Activated naive CD4-positive, alpha-beta T cell treated with anti-CD3 and anti-CD28 coated beads, Interleukin-2, amount 50 U/mL, for 16 hours (primary cell): ENCODE measurements at places on chromosomes 5 and 9.

DNA sequence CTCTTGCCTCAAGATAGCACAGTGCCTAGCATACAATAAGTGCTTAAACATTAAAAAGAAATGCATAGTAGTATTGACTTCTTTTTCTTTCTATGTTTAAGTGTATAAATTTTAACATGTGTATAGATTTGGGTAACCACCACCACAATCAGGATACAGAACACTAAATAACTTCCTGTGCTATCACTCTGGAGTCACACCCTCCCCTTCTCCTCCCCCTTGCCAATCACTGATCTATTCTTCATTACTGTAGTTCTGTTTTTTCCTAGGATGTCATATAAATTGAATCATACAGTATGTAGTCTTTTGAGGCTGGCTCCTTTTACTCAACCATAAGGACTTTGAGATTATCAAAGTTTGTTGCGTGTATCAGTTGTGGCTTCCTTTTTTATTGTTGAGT is 68.5 kb downstream of the OSTF1 start:
- no peak for DNase-seq

DNA sequence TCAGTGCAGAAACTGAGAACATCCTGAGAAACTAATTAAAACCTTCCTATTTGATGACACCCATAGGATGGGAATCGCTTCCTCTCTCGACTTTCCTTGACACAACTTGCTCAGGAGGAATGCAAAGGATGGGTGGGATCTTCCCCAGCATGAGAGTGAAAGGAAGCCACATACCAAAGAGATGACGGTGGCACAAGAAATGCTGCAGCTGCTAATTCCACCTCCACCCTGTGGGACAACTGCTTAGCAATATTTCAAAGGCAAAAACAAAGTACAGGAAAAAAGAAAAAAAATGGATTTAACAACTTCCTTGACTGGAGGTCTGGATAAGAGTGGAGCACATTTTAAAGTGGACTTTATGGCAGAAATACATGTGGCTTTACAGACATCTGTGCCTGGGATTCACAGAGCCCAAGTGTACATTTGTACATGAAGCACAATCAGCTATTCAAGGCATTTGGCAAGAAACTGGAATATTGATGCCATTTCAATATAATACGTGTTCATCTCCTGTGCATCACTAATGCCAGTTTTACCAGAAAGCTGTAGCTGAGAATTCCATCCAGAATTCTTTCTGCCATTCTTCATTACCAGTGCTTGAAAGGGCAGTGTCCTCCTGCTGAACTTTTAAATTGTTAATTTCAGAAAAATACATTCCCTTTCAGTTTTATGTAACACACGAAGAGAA is 359.2 kb upstream of the ACTBL2 start:
- no peak for DNase-seq

DNA sequence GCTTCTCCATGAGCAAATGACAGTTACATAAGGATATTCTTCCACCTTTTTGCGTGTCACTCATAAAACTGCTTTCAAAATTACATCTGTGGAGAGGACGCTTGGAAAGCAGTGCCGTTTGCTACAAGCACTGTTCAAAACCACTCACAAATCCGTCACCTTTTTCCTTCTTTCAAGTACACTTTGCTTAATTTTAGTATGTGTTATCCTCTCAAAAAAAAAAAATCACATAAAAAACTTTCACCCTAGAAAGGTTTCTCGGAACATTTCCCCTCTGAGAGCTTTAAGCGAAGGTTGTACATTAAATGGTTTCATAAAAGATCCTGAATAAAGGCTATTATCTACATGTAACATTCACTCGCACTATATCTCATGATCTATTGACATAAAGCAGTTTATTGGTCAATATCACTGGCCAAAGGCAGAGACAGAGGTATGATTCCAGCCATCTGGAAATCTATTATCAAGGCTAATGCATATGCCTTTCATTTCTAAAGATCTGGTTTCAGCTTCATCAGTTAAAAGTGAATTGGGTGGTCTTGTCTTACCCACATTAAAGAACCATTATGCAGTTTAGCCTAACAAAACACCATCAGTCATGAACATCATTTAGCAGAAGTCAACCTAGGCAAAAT is 163.6 kb downstream of the ENC1 start:
- DNase-seq, result no peak

GRCh38 chr9:98215271-98215670 is 22.8 kb upstream of the CORO2A start:
- DNase-seq, result no peak

DNA sequence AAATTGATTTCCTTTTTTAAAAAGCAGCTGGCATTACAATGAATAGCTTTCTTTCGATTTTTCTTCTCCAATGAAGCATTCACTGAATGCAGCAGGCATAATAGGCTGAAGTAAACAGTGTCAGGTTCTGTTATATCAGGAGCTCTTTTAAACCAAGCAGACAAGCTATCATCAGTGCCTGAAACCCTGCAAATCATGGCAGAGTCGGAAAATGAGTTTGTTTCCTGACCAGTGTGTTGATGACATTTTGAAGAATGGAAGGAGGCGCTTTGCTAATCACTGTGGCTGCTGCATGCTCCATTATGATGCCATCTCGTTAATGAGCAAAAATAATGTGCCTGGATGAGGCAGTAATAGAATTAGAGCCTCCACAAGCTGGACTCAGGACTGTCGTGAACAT is 284.5 kb downstream of the ZNF608 start:
- DNase-seq, result no peak

DNA sequence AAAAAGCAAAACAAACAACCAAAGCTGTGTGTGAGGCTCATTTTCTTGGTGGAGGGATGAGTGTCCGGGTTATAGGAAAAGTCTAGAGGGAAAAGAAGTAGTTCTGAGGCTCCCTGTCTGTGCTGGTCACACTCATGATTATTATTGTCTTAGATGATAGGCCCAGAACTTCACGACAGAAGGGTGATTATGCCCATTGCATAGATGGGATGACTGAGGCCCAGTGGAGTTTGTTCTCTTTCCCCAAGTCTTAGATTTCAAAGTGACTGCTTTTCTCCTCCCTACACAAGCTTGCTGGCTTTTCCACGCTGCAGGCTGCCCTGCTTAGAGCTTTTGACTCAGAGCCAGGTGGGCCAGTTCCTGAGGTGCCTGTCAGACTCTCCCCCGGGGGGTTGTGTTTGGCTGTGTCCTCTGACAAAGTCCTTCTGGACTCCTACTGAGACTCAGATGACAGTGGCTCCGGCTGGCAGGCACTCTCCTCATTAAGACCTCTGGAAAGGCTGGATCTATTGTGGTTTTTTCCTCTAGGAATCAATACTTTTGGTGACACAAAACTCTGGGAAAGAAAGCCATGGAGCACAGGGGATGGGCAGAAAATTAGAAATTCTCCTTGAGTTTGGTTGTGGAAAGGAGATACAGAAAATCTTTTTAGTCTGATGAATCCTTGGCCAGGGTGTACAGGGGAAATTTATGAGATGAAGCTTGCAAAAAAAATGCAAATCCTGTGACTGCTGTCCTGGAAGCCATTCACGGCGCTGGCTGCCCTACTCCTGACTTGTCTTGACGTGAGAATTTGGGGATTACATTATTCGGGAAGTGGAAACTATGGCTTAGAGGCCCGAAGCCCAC is 120.9 kb downstream of the NSG2 start:
- DNase-seq, result no peak

GRCh38 chr5:174729075-174729680 is 4.8 kb downstream of the MSX2 start:
- DNase-seq, result no peak

DNA sequence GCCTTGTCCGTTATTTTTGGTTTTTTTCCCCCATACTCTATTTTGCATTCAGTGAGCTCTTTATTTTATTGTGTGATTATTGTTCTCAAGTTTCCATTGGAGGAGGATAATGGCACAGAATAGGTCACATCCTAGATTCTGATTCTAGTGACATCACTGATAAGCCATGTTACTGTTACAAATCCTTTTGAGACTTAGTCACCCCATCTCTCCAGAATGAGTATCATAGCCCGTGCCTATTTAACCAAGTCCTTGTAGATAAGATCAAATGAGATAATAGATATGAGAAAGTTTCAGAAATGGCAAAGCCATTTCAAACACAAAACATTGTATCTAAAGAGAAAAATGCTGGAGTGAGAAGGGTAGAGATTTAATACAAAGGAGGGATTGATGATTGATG is 242.6 kb downstream of the RAB3C start:
- DNase-seq, result no peak

GRCh38 chr5:7850395-7851239 is at the start of gene CFAP90:
Gene CFAP90, minus strand, starts transcription at chr5:7851133. Its CDS starts 112 bp downstream, at chr5:7851021.
- DNase-seq, result peak; percentile 18

DNA sequence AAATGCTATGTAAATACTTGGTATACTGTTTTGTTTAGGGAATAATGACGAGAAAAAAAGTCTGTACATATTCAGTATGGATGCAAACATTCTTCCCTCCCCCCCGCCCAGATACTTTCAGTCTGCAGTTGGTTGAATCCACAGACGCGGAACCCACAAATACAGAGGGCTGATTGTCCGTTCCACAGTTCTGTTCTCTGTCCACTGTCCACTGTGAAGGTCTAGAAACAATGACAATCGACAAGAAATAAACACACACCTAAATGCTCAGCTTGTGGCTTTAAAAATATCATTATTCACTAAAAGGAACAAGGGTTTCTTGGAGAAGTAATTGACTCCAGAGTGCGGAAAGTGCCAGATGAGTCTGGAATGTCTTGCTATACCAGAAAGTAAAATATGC is 109.1 kb downstream of the TMEM161B start:
- no peak for DNase-seq

DNA sequence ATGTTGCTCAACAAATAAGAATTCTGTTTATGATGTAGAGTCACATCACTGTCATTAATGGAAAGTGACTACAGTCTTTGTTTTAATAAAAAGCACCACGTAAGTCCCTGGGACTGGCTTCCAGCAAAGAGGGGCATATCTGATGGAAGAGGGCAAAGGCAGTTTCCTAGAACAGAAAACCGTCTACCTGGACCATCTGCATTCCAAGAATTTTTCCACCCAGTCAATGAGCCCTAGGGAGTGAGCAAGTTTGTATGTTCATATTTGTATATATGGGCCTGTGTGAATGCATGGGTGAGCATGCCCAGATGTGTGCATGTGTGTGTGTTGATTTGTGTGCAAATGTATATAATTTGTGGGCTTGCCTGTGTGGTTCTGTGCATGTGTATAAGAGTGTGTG is 156.8 kb upstream of the SEMA6A start:
- DNase-seq, result no peak

DNA sequence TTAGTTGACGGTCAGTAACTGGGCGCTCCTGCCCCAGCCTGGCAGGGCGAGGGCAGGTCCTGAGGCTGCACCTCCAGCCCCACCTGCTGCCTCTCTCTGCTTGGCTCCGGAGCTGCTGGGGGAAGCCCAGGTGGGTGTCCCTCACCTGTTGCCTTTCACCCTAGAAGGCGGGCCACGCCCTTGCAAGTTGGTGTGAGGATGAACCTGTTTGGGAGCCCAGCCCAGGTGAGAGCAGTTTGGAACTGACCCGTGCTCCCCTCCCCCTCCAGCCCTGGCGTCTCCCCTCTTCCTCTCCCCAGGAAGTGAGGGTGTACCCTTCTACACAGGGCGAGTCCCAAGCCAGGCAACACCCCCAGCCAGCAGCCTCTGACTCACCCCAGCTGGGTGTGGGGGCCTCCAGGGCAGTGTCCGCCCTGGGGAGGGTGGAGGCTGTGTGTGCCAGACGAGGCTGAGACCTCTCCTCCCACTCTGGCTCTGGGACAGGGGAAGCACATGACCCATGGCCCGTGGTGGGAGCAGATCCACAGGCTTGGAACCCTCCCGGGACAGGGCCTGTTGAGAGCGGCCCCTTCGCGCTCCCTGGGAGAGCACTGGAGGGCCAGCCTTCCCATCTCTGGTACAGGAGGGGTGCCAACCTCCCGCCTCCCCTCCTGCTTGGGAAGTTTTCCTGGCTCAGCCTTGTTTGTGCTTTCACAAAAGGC is 10.4 kb downstream of the LRRC8A start:
- DNase-seq, result no peak

DNA sequence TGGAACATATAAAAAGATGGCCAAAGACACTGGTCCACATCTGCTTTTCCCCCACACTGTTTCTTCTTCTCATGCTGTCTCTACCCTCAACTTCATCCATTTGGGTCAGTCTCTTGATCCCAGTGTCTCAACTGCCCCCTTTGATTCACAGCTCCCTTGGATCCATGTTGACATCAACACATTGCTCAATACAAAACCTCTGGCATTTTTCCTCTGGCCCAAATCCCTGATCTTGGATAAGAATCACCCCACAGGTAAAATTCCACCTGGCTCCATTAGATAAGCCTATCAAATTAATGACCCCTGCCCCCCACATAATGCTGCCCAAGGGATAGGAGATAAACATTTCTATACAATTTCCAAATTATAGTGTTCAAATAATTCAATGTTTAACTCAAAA is 229.8 kb downstream of the TLE1 start:
- DNase-seq, result no peak

GRCh38 chr9:129996161-129996830 is 46.7 kb downstream of the FNBP1 start:
- no peak for DNase-seq

- DNase-seq, result no peak
These were observed 586.6 kb downstream of the DNAH5 start for GRCh38 chr5:13357929-13358328.

DNA sequence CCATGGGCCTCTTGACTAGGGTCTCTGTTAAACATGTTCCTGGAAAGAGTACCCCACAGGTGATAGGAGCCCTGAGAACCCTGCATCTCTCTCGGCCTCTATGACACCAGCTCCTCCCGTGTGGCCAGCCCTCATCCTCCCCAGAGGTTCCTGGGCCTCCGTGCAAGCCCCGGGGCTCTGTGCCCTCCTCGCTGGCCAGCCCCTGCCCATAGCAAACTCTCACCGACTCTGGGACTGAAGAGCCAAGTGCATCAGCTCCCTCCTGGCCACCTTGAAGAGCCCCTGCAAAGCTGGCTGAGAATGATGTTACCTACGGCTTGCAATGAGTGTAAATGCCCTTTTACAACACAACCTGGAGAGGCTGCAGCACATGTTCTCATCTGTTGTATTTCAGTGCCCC is 224.4 kb downstream of the ROR2 start:
- no peak for DNase-seq

DNA sequence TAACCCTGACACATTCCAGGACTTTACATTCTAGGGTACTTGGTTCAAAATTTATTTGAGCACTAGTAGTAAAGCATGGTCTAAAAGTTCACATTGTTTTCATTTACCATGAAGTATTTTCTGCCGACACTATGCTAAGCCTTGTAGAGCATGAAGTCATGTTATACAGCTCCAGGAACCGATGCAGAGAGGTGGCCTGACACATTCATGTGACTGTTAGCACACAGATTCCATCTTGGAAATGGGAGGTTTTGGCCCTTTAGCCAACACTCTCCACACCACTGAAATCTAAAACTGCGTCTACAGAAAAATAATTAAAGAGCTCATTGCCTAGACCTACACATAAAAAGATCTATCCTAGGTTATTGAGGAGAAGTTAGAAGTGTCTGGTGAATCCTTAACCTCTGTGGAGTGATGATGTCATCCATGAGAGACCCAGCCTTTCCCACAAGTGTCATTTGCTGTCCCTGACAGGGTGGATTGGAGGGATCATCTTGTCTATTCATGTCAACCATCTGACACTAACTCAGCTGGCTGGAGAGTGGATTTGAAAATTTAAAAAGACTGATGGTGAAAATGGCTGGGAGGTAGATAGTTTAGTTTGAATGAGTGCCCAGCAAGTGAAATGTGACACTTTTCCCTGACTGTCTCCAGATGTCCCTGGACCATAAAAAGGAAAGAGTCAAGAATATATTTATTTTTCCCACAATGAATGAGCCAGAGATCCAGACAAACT is 1.3 kb downstream of the RANBP3L start:
- no peak for DNase-seq

GRCh38 chr9:99406939-99407338 is 184.9 kb downstream of the SEC61B start:
- no peak for DNase-seq

GRCh38 chr5:157761690-157762621 is 18.4 kb downstream of the LSM11 start:
- DNase-seq, result no peak
